Activated T-helper 17 cell treated with anti-CD3 and anti-CD28 coated beads, Interleukin-2, amount 50 U/mL, for 72 hours (primary cell): ENCODE measurements at places on chromosomes 3 and 15. TPM values are rescaled to one million over a fixed set of nuclear protein-coding genes. Genes with fewer than 3 reads are reported as not detected.

DNA sequence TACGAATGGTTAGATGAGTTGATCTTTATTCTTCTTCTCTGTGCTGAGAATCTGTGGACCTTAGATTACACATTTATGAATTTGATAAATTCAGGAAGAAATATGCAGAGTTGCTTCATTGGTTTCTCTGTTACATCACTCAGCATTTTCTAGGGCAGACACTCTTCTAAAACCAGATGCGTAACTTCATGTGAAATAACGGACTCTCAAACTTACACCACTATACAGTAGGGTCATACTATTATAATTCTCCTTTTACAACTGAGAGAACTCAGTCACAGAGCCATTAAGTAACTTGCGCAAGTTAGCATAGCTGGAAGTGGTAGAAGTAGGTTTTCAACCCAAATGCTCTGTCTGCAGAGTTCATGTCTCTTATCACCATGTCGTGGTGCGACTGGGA, 5.7 kb downstream of the TMEM207 start:
- no peaks in the 10 kb centered on the region for H3K27me3 ChIP-seq
- no peaks in the 10 kb centered on the region for H3K36me3 ChIP-seq
- ATAC-seq = no peak
- peaks cover 11% of the 10 kb centered on the region for H3K4me1 ChIP-seq

DNA sequence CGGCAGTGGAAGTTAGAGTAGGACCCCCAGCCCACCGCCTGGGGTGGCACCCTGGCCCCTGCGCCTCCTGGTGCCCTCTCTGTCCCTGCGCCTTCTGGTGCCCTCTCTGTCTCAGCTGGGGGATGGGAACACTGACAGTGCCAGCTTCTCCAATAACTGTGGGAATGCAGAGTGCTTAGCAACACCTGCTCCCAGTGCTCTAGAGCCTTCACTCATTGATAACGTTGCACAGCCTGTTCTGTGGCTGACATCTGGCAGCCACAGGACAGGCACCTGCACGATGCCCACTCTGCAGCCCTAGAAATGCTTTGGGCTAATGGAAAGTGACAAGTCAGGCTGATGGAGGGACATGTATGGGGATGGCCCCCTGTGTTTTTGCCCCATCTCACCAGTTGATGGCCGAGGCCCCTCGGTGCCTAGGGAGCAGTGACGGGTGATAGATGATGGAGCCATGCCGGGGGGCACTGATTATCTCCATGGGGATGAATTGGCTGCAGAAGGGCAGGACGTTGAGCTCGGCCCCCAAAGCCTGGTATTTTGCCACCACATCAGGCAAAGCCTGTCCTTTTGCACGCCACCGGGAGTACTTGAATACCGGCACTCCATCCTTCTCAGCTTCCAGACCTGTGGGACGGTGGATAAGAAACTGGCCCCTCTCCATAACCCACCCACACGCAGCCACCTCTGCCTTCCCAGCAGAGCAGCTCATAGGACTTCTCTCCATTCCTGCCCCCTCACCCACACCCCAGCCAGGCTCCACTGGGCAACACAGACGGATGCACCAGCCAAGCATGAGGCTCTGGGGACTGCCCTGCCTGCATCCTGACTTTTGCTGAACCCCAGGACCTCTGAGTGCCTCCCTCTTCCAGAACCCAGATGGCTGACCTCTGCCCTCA, 22.1 kb downstream of the ALDH1L1 start:
- H3K4me1 ChIP-seq = no peaks in the 10 kb centered on the region
- H3K4me3 ChIP-seq = no peak overlapping the region
- peaks cover 8% of the 10 kb centered on the region for H3K27me3 ChIP-seq
- ATAC-seq = no peak
- H3K27ac ChIP-seq = no peak overlapping the region

DNA sequence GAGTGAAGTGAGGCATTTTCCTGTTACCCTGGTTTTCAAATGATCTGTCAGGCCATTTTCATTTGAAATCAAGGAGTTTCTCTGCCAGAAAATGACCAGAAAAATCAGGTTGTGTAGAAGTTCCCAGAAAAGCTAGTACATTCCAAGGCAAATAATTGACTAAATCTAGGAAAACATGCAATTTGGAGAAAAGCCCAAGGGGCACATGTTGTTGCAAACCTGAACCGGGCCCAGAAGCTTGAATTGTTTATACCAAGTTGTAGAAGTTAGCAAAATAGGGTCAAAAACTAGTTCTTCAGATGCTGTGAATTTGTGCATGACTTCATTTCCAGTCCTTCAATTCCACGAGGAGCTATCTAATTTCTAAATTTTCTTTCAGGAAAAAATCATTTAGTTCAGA, 31.0 kb downstream of the TRIM42 start:
- no peaks in the 10 kb centered on the region for H3K4me1 ChIP-seq
- H3K4me3 ChIP-seq = no peak overlapping the region
- H3K36me3 ChIP-seq = no peaks in the 10 kb centered on the region
- ATAC-seq = no peak

DNA sequence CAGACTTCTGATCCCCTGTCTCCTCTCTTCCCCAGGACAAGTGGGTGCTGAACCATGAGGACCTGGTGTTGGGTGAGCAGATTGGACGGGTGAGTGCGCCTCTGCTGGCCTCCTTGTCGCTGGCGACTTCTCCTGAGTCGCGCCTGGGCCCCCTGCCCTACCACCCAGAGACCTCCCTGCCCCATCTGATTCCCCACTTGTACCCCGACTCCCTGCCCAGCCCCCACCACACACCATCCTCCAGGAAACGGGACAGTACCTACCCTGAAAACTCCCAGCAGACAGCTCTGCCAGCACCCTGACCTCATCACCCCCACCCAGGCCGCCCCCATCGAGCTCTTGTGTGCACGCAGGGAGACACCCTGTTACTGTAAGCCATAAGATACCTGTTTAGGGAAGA, 7.7 kb downstream of the FES start:
- peaks cover 90% of the 10 kb centered on the region for H3K36me3 ChIP-seq
- ATAC-seq = no peak
- H3K4me1 ChIP-seq = peaks cover 5% of the 10 kb centered on the region
- no peak overlapping the region for H3K4me3 ChIP-seq
- peak overlapping the region; percentile 56 for H3K27ac ChIP-seq

DNA sequence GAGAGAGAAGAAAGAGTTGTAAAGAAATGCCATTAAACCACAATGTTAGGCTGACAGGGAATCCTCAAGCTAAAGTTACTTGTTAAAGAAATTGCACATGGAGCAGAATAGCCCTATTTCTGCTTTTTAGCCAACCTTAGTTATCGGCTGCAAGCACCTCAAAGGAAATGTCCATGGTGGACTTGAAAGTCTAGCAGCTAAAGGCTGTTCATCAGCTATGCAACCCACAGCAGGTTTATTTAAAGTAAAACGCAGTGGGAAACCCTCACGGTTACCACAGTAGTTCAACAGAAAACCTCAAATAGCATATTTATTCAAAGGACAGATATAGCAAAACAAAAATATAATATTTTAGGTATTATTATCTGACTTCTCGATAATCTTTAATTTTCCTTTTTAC, 967.2 kb downstream of the IGSF11 start:
- no peak overlapping the region for H3K27ac ChIP-seq
- H3K4me3 ChIP-seq = no peak overlapping the region
- no peaks in the 10 kb centered on the region for H3K36me3 ChIP-seq
- H3K27me3 ChIP-seq = no peaks in the 10 kb centered on the region

GRCh38 chr3:171251835-171252234, 208.4 kb downstream of the TNIK start:
- H3K4me3 ChIP-seq = peak overlapping the region; percentile 58
- no peaks in the 10 kb centered on the region for H3K36me3 ChIP-seq
- no peak for ATAC-seq

GRCh38 chr15:78811124-78811824, at the start of gene ADAMTS7:
Gene ADAMTS7, minus strand, starts transcription at chr15:78811464. Its CDS starts 244 bp downstream, at chr15:78811220.
- peaks cover 31% of the 10 kb centered on the region for H3K27me3 ChIP-seq
- H3K27ac ChIP-seq = peak within 1 kb of the TSS; percentile 18
- peaks cover 5% of the 10 kb centered on the region for H3K4me1 ChIP-seq

DNA sequence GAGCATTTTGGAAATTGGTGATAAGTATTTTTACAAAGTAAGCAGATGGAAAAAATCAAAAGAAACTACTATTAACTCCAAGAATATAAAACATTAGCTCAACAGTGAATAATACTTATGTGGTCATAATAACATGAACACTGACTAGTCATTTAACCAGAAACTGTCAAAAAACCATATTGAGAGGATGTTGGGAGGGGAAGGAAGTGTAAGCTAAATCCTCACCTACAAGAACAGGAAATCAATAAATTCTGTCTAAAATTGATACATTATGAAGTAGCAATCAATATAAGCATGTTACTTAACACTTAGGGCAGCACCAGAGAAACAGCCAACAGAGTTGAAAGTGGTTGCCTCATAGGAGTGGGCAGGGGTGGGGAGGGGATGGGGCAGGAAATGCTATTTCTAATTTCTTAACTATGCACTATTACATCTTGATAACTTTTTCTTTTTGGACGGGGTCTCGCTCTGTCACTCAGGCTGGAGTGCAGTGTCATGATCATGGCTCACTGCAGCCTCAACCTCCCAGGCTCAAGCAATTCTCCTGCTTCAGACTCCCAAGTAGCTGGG, 41.7 kb downstream of the CCR3 start:
- no peaks in the 10 kb centered on the region for H3K36me3 ChIP-seq
- H3K27ac ChIP-seq = peak overlapping the region; percentile 85
- H3K27me3 ChIP-seq = no peaks in the 10 kb centered on the region
- peaks cover 61% of the 10 kb centered on the region for H3K4me1 ChIP-seq

DNA sequence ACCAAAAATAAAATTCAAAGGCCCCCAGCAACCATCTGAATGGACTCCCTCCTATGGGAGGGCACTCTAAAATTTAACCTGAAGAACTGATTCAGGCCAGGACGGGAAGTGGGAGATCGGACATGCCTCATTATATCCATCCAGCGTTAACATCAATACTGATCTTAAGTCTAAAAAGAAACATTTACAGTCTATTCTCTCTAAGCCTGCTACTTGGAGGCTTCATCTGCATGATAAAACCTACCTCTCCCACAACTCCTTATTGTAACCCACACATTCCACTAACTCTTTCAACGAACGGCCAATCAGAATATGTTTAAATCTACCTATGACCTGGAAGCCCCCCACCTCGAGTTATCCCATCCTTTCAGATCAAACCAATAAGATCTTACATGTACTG, 68.4 kb downstream of the HERC1 start:
- peak overlapping the region; percentile 0 for H3K27ac ChIP-seq
- peaks cover 15% of the 10 kb centered on the region for H3K36me3 ChIP-seq
- no peak for ATAC-seq
- H3K27me3 ChIP-seq = no peaks in the 10 kb centered on the region
- H3K4me1 ChIP-seq = peaks cover 19% of the 10 kb centered on the region

DNA sequence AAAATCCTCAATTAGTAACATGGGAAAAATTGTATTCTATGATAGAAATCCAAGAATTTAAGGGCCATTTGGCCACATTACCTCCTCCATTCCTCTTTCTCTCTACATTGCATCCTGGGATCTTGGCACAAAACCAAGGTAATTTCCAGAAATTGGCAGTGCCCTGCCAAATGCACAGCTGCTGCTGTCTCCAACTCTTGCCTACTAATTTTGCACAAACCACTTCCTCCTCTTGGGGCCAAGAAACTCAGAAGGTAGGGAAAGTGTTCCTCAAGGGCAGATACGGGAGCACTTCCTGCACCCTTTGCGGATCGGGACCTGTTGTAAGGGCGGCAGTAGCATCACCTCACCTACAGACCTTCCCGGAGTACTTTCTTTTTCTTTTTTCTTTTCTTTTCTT, 57.8 kb downstream of the MAP3K13 start:
- H3K27me3 ChIP-seq = peaks cover 4% of the 10 kb centered on the region
- H3K4me1 ChIP-seq = no peaks in the 10 kb centered on the region
- ATAC-seq = no peak
- H3K36me3 ChIP-seq = no peaks in the 10 kb centered on the region
- no peak overlapping the region for H3K27ac ChIP-seq

DNA sequence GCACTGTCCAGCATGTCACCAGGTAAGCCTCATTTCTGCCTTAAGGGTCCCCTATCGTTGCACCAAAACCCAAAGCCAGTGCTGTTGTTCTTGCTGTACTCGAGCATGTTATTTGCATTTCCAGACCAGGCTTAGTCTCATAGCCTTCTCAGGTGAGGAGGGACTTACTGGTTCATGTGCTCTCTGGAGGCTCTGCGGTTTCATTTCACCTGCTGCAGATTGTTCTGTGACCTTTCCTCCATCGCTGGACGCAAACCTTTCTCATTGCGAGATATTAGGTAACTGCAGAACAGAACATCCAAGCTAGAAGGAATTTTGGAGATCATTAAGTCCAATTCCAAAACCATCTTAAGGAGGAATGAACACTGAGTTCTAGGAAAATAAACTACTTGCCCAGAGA, 187.3 kb upstream of the BCL6 start:
- no peak overlapping the region for H3K4me3 ChIP-seq
- peaks cover 35% of the 10 kb centered on the region for H3K4me1 ChIP-seq
- H3K27ac ChIP-seq = no peak overlapping the region
- no peaks in the 10 kb centered on the region for H3K27me3 ChIP-seq

GRCh38 chr3:144865948-144866347, 894.3 kb downstream of the DIPK2A start:
- no peaks in the 10 kb centered on the region for H3K27me3 ChIP-seq
- no peaks in the 10 kb centered on the region for H3K36me3 ChIP-seq
- no peak overlapping the region for H3K27ac ChIP-seq
- H3K4me3 ChIP-seq = no peak overlapping the region

- H3K4me3 ChIP-seq = no peak overlapping the region
- no peaks in the 10 kb centered on the region for H3K4me1 ChIP-seq
- no peak for ATAC-seq
- H3K27ac ChIP-seq = no peak overlapping the region
Observed at GRCh38 chr3:22129101-22129500, 378.1 kb upstream of the ZNF385D start.

GRCh38 chr15:33161209-33161608, 33.3 kb downstream of the FMN1 start:
- H3K4me3 ChIP-seq = no peak overlapping the region
- no peaks in the 10 kb centered on the region for H3K36me3 ChIP-seq
- peaks cover 6% of the 10 kb centered on the region for H3K4me1 ChIP-seq
- no peak for ATAC-seq

- peaks cover 15% of the 10 kb centered on the region for H3K36me3 ChIP-seq
- peak; percentile 63 for ATAC-seq
- peaks cover 46% of the 10 kb centered on the region for H3K4me1 ChIP-seq
- no peaks in the 10 kb centered on the region for H3K27me3 ChIP-seq
- peak overlapping the region; percentile 92 for H3K27ac ChIP-seq
Observed at GRCh38 chr15:56207711-56208110, 36.0 kb downstream of the RFX7 start.

DNA sequence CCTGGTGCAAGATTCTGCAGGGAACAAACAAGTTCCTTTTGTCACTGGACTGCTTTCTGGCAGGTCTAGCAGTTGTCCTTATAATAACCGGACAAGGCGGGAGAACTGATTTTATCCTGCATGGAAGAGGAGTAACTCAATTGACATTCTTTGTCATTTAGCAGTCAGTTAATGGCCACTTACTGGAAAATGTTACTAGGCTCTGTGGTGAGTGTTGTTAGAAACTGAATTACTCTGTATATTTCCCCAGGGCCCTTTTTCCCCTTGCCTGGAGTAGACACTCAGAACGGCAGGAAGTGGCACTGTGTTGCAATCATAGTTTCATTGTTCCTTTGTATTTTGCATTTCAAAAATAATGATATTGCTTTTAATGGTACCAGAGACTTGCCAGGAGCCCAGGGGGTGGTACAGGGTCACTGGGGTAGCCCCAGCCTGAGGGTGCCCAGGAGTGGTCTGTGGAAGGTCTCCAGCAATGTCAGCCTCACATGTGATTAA, 318.6 kb upstream of the LRRFIP2 start:
- no peak for ATAC-seq
- H3K27ac ChIP-seq = no peak overlapping the region
- no peaks in the 10 kb centered on the region for H3K36me3 ChIP-seq
- peaks cover 13% of the 10 kb centered on the region for H3K27me3 ChIP-seq
- no peaks in the 10 kb centered on the region for H3K4me1 ChIP-seq
- H3K4me3 ChIP-seq = no peak overlapping the region

RTP1 gene
- total RNA-seq = not detected

DISP2 gene
- total RNA-seq = 1.6 TPM

CSTA gene
- total RNA-seq = not detected

FEZF2 gene
- not detected for total RNA-seq

MAN2A2 gene
- 127 TPM for total RNA-seq
